ENCODE measurements at places on chromosomes 12 and 14.

- DNase-seq = peak; percentile 83
These were observed 21.8 kb downstream of the MDM1 start for GRCh38 chr12:68310370-68310769.

DNA sequence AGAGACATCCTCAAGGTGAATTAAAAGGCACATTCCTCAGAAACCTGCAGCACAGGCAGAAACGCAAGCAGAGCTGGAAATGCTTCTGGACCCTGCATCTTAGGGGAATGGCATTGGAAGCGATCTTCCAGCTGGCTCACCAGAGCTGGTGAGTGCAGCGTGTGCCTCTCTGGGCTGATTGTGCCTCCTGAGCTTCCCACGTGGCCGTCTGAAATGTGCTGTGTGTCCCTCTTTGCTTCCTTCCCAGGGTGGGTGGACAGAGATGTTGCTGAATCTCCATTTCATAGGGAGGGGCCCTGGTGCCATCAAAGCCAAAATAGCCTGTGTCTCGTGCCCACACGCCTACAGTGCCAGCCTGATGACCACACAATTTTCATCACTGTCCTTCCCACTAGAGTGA lies 34.3 kb upstream of the TMEM132D start:
- no peak for DNase-seq

- DNase-seq = no peak
These were observed 87.8 kb upstream of the PDE3A start for GRCh38 chr12:20280515-20280914.

GRCh38 chr12:14322403-14322802 lies 43.1 kb upstream of the ATF7IP start:
- DNase-seq = no peak

GRCh38 chr14:72332046-72332445 lies 399.8 kb downstream of the RGS6 start:
- DNase-seq = no peak

GRCh38 chr14:63051992-63052391 lies 6.7 kb upstream of the KCNH5 start:
- no peak for DNase-seq

- DNase-seq = no peak
These were observed 6.2 kb downstream of the CRADD start for GRCh38 chr12:93683410-93683809.

- no peak for DNase-seq
These were observed 2.5 kb downstream of the C12orf57 start for GRCh38 chr12:6946033-6946919.

DNA sequence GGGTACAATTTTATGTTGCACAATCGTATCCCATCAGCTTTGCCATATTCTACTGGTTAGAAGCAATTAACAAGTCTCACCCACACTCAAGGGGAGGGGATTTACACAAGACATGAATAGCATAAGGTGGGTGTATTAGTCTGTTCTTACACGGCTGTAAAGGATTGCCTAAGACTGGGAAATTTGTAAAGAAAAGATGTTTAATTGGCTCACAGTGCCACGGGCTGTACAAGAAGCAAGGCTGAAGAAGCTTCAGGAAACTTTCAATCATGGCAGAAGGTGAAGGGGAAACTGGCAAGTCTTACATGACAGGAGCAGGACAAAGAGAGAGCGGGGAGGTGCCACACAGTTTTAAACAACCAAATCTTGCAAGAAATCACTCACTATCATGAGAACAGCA lies 231.8 kb upstream of the AMIGO2 start:
- no peak for DNase-seq

- no peak for DNase-seq
These were observed 35.3 kb upstream of the INF2 start for GRCh38 chr14:104654119-104654518.

DNA sequence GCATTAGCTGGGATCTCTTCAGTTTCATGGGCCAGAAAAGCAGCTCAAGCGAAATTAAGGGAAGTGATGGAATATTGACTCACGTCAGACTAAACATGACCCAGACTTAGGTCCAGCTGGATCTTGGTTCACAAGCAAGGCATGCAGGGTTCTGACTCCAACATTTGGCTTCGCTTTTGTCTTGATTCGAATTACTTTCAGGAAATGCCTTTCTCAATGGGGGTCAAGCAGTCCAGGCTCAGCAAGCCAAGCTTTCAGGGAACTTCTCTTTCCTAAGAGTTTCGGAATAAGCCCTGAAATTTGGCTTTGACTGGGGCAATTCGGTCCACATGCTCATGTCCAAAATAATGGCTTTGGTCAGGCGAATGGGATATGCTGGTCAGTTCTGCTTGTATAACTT lies 678.7 kb upstream of the TMEM132C start:
- peak; percentile 76 for DNase-seq
